ENCODE measurements at places on chromosomes 2 and 18. TPM values are rescaled to one million over a fixed set of nuclear protein-coding genes. Genes with fewer than 3 reads are reported as not detected.
A peak's percentile ranks its signal among the peaks of the same experiment; 100 is the strongest.

DNA sequence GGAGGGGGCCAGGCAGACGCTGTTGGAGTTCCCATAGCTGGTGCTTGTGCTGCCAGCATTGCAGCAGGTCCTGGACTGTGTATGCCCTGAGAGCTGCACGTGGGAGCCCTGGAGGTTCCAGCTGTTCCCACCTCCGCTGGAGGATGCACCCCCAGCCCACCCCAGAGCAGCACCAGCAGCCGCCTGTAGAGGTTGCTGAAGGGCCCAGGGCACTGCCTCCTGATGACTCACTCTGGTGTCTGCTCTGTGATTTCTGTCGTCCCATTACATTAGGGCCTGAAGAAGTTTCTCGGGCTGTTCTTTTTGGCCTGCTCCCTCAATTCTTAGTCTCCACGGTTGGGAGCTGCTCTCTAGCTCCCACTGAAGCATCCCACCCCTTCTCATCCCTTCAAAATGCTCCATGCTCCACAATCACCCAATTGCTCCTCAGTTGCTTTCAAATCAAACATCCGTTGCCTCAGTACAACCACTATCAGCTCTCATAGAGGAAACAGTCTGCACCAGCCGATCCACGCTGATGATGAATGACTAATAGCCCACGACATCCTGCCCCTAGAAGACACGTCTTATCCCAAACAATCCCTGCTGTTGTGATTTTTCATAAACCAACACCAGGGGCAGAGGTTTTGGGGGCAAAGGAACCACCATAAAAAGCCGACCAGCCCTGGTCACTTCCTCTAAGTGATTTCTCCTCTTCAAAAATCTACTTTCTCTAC, 65.2 kb upstream of the RNF152 start:
- no peak for DNase-seq

- DNase-seq, result no peak
Observed at GRCh38 chr2:241136191-241136590, 13.1 kb downstream of the PASK start.

DNA sequence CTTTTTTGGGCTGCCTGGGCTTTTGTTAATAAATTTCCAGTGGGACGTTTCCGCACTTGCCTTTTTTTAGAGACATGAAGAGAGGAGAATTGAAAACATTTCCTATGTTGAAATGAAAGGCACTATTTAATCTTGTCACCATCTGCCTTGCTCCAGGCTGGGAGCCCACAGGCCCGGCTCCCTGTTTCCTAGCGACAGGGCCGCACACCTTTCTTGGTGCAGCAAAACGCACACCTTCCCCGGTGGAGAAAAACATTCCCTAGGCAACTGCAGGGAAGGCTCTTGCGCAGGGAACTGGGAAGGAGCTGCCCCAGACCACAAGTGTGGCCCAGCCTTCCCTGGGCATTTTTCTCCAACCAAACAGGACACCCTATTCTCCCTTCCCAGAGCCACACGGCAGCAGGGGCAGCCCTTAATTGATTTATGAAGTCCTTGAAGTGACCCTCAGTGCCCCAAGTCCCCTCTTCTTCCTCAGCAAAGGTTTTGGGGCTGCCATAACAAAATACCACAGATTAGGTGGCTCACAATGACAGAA, 132.9 kb upstream of the MSH6 start:
- DNase-seq, result peak; percentile 49

GRCh38 chr2:127653421-127654083, 7.6 kb downstream of the GPR17 start:
- no peak for DNase-seq

DNA sequence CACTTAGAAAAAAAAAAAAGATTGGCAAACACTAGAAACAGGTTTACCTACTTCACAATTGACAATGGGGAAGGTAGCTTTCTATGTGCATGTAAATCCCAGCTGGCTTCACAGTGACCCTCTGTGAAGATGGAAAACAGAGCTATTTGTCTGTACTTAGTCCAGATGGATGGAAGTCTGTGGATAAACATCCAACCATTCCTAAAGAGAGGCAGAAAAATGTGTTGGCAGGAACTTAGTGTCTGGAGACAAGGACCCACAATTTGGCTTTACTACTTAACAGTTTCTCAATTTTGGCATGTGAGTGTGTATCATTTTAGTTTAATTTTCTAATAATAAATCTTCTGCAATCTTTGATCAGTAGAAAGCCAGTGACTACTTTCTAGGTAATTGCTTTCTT, 154.4 kb downstream of the RAD51AP2 start:
- no peak for DNase-seq

DNA sequence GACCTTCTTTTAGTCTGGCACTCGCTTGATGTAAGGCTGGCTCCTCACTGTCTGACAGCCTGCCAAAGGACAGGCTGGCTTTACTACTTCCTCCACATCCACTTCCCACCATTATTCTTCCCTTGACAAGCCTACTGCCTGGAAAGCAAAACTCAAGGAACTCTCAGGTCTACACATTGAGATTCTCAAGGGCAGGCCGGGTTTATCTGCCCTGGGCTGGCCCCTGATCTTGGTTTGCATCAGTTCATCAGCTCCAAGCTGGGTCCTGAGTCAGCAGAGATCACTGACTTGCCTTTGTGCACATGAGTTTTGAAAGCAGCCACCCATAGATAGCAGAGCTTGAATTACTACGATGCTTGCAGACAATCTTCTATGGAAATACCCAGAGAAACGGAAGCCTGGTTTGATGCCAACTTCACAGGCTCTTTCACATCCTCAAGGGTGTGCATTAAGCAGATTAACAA, 53.9 kb downstream of the KCTD18 start:
- no peak for DNase-seq

DNA sequence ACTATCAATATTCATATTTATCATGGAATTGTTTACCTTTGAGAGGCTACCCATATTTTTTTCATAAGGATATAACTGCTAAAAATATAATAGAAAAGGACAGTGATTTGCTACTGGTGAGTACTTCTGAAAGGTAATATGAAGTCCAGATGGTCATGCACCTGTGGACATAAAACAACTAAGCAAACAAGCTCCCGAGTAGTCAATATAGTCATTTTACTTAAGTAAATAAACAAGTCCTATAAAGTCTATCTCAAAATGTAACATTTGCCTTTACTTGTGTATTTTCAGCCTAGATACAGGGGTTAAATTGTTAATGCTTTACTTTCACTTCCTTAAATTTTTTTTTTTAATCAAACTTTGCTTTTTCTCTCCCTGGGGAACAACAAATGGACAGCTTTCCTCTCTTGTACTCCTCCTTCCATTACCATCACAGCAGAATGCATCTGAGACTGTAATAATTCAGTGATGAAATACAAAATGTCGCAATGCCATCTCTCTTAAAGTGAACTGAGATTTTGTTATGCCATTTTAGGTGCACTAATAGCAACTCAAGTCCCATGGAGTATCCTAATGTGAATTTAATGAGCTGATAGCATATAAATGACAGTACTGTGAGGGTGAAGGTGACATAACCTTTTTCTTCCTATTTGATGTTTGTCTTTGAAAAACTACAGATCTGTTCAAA, 1325.4 kb upstream of the ZEB2 start:
- DNase-seq, result no peak

GRCh38 chr2:158738363-158738762, 56.8 kb upstream of the DAPL1 start:
- no peak for DNase-seq

DNA sequence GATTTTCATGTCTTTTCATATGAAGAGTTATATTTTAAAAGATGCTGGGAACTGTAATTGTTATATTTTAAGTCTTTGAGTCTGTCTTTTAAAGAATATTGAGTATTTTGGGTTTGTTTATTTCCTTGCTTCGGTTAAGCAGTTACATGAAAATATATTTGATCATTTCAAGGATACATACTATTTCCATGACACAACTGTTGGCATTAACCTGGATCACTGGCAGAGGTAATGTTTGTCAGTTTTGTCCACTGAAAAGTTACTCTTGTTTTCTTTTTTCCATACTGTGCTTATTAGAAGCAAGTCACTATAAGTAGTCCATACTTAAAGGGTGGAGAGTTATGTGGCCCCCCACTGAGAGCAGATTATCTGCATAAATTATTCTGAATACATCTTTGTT, 1142.0 kb upstream of the TMEFF2 start:
- DNase-seq, result no peak

- DNase-seq, result no peak
Observed at GRCh38 chr2:225526760-225527390, 127.4 kb downstream of the NYAP2 start.

DNA sequence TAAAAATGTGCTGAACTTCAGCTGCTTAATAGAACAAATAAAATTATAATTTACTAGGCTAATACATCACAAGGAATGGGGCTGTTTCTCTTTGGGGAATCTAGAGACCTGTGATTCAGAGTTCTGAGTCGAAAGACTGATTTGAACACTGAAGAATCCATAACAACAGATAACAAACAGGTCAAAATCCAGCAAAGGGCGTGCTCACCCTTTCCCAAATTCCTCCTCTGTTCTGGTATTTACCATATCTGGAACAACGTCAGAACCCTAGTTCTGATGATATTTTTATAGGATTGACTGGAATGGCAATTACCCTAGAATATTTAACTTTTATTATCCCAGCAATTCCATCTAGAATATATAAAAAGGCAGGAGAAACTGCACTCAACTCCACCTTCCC, 66.0 kb upstream of the ITGA6 start:
- DNase-seq, result no peak

DNA sequence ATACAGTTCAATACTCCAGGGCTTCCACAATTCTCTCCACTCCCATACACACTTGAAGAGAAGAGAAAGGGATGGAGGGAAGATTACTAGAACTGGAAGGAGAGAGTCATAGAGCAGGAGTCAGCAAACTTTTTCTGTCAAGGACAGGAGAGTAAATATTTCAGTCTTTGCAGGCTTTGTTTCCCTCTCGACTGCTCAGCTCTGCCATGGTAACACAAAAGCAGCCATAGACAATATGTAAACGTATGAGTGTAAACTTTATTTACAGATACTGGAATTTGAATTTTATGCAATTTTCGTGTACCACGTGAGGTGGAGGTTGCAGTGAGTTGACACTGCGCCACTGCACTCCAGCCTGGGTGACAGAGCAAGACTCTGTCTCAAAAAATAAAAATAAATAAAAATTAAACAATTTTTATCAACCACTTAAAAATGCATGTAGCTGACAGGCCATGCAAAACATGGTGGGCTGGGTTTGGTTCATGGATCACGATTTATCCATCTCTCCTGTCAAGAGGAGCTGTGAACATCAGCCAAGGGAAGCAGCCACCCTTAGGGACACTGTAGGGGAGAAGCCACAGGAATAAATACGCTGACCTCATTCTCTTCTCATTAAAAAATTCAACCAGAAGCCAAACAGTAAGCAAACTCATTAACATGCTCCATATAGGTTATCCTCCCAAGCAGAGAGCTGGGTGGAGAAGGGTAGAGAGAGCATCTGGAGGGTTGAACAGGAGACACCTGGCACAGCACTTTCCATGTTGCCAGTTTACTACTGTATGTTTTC, 266.4 kb upstream of the FN1 start:
- DNase-seq, result no peak

- DNase-seq, result no peak
Observed at GRCh38 chr2:64296695-64297346, 152.6 kb upstream of the PELI1 start.

- DNase-seq, result no peak
Observed at GRCh38 chr2:170512266-170512665, 202.9 kb upstream of the SP5 start.

DNA sequence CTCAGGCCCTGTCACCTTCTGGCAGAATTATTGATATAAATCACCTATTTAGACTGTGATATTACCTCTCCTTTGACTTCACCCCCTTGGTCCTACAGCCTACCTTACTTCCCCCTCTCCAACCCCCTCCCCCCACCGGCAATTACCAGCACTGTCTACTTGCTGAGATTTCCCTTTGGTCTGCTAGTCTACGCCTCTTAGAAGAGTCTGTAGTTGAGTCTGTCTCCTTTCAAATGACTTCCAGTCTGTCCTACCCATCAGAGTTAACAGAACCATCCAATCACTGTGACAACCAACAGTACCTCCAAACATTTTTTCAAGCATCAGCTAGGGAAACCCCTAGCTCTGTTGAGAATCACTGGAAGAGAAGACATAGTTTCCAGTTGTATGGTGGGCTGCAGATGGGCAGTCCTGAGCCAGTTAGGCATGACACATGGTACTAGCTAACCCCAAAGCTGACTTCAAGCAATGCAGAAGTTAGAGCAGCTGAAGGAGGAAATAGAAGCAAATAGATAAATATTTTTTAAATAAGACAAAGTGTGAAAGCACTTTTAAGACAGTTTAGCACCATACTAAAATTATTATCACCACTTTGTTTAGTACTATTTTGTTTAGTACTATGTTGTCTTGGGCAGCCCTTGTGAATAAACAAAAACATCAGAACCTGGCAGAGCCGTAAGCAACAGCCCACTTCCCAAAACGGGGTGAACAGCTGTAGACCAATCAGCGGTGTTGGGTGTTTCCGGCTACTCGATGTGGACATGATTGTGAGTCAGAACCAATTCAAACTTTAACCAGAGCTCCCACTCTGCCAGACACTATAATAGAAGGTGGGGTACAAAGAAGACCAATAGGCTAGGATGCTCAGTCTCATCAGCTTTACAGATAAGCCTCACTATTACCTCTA, 2.7 kb upstream of the ASNSD1 start:
- DNase-seq, result peak; percentile 78

DNA sequence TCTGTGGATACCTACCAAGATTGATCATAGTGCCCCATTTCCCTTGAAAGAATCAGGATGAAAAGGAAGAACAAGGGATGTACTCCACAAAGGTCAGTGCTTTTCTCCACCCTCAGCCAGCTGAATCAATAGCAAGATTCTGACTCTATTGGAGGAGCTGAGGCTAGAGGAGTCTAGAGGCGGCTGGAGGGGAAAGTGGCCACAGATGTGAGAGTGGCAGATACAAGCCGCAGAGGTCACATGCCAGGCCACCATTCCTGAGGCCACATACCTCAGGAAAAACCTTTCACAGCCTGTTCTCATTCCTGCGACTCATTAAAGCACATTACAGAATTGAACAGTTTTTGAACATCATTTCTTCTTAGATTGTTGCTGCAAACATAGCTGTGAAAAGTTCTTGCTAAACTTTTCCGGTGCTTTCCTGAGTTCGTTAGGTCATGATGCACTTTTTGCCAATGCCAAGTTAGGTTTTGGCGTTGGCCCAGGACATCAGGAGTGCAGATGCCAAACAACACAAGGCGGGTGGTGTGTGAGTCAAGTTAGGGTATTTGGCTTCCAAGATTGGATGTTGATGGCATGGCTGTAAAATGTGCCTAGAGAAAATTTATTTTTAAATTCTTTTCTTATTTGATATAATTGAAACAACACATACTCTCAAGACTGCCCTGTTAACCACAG, 160.7 kb upstream of the SP5 start:
- DNase-seq, result peak; percentile 77

The SEPTIN10 gene
- 57.4 TPM for total RNA-seq

The SPATA3 gene
- total RNA-seq, result not detected

The ALLC gene
- total RNA-seq, result not detected

The RGPD8 gene
- 10.6 TPM for total RNA-seq

The CRYGC gene
- total RNA-seq, result not detected

The CDKL4 gene
- 0.35 TPM for total RNA-seq

The VIT gene
- 2.6 TPM for total RNA-seq

The NBAS gene
- total RNA-seq, result 38.9 TPM

The PLCD4 gene
- 0.67 TPM for total RNA-seq
